ENCODE measurements at places on chromosomes 16 and 17. TPM values are rescaled to one million over a fixed set of nuclear protein-coding genes. Genes with fewer than 3 reads are reported as not detected.

CACNG3 gene
- total RNA-seq = not detected

SDR42E1 gene
- 8.5 TPM for total RNA-seq

PRSS33 gene
- total RNA-seq = not detected

MOSMO gene
- 17.6 TPM for total RNA-seq

C16orf95 gene
- total RNA-seq = 7.0 TPM

ABCA8 gene
- not detected for total RNA-seq

GP1BA gene
- total RNA-seq = not detected

SLC38A8 gene
- not detected for total RNA-seq

KCNJ2 gene
- total RNA-seq = not detected

RAPGEFL1 gene
- 9.6 TPM for total RNA-seq

CCDC200 gene
- total RNA-seq = 0.47 TPM

NGFR gene
- 0.17 TPM for total RNA-seq

NPIPB13 gene
- total RNA-seq = 10.8 TPM

KRT20 gene
- total RNA-seq = not detected

GAS2L2 gene
- not detected for total RNA-seq

SMIM36 gene
- total RNA-seq = not detected

THAP11 gene
- 39.5 TPM for total RNA-seq

GUCY2D gene
- total RNA-seq = not detected

NOD2 gene
- 9.4 TPM for total RNA-seq

ABCA10 gene
- 0.66 TPM for total RNA-seq

NPIPA8 gene
- total RNA-seq = 0.59 TPM

CACNA1H gene
- total RNA-seq = 0.25 TPM

ROGDI gene
- 5.5 TPM for total RNA-seq

NPB gene
- total RNA-seq = 0.32 TPM

TBC1D3 gene
- total RNA-seq = not detected

RHBDF1 gene
- total RNA-seq = not detected

KCTD19 gene
- total RNA-seq = 0.10 TPM

RASD1 gene
- 1.4 TPM for total RNA-seq

RCVRN gene
- not detected for total RNA-seq

MYH1 gene
- total RNA-seq = not detected

EFCAB13 gene
- 3.1 TPM for total RNA-seq

CA7 gene
- not detected for total RNA-seq

CDRT4 gene
- total RNA-seq = 4.8 TPM

EVI2A gene
- total RNA-seq = 59.5 TPM

SEC14L1 gene
- 98.0 TPM for total RNA-seq

TRPV3 gene
- 0.20 TPM for total RNA-seq

EVI2B gene
- 54.8 TPM for total RNA-seq

PPY gene
- not detected for total RNA-seq

CX3CL1 gene
- total RNA-seq = not detected

ACSM5 gene
- not detected for total RNA-seq

SLC16A11 gene
- 0.15 TPM for total RNA-seq

TEDC2 gene
- total RNA-seq = 19.6 TPM

Measured in T-helper 1 cell treated with Interleukin-12 subunit alpha and Interleukin-12 subunit beta and Interleukin-4 antibody, amounts not matched to agents 30 ng/mL and 1 ng/mL, for 36 hours (primary cell).